ENCODE measurements at places on chromosomes 1 and 21.

- DNase-seq: no peak
Measured at GRCh38 chr1:193680924-193681316, 494.5 kb upstream of the B3GALT2 start.

- DNase-seq: no peak
Measured at GRCh38 chr1:112504001-112504660, 4.6 kb upstream of the WNT2B start.

DNA sequence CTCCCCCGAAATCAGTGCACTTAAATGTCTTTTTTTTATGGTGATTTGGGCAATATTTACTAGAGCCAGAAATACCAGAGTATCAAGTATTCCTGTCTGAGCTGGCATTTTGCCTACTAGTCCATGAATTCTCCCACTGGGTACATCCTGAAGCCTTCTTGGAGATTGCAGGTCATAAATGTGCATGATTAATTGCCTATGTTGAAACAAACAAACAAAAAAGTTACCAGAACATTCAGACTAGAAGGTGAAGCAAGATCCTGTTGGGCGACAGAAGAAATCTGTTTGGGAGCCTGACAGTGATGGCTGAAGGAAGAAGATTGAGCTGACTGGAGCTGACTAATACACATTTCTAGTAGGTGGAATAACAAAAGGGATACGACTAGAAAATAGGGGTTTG is 127.4 kb upstream of the NRIP1 start:
- peak; percentile 72 for DNase-seq

DNA sequence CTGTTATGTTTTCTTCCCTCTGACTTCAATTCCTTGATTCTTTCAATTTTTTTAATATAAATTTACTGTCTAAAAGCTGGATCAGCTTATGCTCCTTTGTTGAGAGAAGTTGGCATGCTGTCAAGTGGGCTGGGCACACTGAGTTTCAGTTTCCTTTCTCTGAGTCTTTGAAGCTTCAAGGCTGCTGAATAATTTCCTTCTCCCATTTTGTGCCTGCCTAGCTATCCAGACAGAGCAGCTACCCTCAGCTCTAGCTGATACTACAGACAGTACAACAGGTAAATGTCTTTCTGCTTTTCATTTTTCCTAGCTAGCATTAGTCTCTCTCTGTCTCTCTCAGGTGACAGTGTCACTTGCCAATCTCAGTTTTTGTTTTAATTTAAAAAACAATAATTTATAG is at the start of gene IFI44:
TSS of gene IFI44 (plus strand) at position 204 of the 400 bp plus-strand sequence. CDS start 365 bp downstream, outside the sequence.
- peak; percentile 90 for DNase-seq

DNA sequence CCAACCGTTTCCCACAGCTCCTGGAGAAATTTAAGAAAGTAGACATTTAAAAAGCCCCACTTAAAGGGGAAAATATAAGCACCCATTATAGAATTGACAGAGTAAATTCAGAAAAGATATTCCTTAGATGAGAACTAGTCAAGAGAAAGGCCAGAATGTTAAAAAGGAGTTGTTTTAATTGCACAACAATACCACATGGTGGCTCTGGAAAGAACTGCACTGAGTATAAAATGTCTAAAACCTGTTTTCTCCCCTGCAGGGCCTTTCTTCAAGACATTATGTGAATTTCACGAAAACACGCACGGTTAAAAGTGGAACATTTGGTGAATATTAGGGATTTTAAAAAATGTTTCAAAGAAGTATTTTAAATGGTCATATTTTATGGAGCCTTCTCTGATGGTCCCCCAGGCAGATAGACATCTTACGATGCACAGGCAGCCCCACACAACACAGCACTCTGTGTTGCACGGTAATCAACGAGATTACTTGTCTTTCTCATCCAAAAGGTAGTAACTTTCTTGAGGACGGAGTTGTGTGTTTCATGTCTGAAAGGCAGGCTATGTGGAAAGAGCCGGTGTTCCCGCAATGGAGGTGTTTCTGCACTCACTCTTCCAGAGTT is 101.9 kb downstream of the PRRX1 start:
- peak; percentile 73 for DNase-seq

GRCh38 chr1:167605576-167605975 is 24.5 kb upstream of the RCSD1 start:
- no peak for DNase-seq

DNA sequence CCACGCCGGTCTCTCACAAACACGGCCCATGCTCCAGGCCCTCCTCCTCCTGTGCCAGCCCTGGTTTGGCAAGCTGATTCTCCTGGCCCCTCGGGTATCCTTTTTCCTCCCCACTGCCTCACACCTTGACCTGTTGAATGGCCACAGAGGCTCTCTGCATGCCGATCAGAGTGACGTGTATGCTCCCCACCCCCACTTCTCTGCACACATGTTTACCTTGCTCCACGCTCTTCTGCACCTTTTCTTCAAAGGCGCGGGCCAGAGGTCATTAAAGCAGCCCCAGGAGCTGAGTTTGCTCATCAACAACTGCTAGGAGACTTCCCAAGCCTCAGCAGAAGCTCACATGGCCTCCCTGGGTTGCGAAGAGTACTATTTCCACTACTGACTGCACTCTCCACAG is 139.3 kb upstream of the EDN2 start:
- DNase-seq: no peak

DNA sequence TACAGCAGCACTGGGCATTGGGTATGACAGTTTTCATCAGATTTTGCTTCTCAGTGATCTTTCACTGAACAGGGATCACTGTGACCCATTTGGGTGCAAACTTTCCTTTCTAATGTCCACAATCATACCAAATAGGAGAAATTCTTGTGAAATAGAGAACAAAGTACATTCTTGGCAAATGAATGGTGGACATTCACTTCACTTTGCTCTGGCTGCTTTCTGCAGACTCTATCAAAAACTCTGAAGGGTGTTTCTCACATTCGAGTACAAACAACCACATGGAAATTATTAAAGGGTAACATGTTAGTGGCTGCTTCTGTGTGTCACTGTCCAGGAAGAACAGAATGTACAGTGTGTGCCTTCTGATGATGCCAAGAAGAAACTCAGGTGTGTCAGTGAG is 61.9 kb upstream of the ADAM30 start:
- no peak for DNase-seq

DNA sequence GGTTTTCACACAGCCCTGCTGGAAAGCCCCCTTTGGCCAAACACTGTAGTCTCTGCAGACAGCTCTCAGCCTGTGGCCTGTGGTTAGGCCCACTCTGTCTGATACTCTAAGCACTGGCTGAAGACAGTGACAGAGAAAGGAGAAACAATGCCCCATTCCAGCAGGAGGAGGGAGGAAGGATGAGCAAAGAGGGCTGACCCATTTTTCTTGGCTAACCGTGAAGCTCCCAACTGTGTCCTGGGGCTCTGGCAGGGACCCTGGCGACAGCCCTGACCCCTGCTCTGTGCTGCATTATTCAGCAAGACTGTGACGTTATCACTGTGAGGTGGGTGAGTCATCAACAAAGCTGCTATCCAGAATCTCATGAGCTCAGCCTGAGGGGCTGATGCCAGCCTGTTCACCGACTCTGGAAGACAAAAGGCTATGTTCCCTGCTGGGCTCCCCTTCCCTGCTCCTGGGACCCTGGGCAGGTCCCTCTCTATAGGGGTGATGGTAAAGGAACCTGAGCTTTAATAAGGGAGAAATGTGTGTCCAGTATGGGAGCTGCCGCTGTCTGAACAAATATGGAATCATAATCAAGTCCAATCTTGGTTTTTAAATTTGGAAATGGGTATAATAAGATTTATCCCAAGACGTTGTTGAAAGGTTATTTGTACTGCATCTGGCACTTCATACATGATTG is 107.0 kb downstream of the RHOU start:
- peak; percentile 65 for DNase-seq

GRCh38 chr1:223290397-223290796 is 73.6 kb downstream of the SUSD4 start:
- DNase-seq: no peak

All from cardiac fibroblast (primary cell).